ENCODE measurements at places on chromosomes 1 and 21. TPM values are rescaled to one million over a fixed set of nuclear protein-coding genes. Genes with fewer than 3 reads are reported as not detected.

TEDDM1 gene
- not detected for total RNA-seq

KCNK1 gene
- total RNA-seq = not detected

HTR6 gene
- total RNA-seq = not detected

CBR3 gene
- total RNA-seq = not detected

DNA sequence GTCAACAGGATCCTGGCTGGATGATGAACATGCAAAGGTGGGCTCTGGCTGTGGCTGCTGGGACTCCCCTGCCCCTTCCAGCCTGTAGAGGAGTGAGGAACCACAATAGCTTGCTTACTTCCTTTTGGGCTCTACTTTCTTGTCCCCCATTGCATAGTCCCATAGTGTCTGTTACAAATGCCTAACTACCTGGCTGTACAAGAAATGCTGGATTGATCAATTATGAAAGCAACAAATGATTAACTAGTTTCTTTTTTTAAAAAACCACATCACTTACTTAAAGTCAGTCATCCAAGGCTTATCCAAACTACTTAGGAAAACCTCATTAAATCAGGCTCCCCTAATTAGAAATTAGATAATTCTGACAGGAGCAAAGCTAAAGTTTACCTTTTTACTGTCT lies 514.1 kb upstream of the PKN2 start:
- H3K4me1 ChIP-seq = peaks cover 59% of the 10 kb centered on the region
- H3K27ac ChIP-seq = no peak overlapping the region
- DNase-seq = no peak
- H3K36me3 ChIP-seq = no peaks in the 10 kb centered on the region
- no peaks in the 10 kb centered on the region for H3K27me3 ChIP-seq

DNA sequence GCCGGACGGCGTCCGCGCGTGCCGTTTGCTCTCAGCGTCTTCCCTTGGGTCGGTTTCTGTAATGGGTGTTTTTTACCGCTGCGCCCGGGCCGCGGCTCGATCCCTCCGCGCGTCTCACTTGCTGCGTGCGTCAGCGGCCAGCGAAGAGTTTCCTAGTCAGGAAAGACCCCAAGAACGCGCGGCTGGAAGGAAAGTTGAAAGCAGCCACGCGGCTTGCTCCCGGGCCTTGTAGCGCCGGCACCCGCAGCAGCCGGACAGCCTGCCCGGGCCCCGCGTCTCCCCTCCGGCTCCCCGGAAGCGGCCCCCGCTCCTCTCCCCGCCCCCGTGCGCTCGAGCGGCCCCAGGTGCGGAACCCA lies 159.8 kb downstream of the RUNX1 start:
- H3K4me1 ChIP-seq = peaks cover 11% of the 10 kb centered on the region
- peak overlapping the region; percentile 94 for H3K4me3 ChIP-seq
- no peaks in the 10 kb centered on the region for H3K27me3 ChIP-seq
- peak; percentile 9 for DNase-seq

GRCh38 chr1:94199398-94199797 lies 38.0 kb downstream of the ARHGAP29 start:
- H3K4me3 ChIP-seq = no peak overlapping the region
- H3K4me1 ChIP-seq = no peaks in the 10 kb centered on the region
- no peak overlapping the region for H3K27ac ChIP-seq

DNA sequence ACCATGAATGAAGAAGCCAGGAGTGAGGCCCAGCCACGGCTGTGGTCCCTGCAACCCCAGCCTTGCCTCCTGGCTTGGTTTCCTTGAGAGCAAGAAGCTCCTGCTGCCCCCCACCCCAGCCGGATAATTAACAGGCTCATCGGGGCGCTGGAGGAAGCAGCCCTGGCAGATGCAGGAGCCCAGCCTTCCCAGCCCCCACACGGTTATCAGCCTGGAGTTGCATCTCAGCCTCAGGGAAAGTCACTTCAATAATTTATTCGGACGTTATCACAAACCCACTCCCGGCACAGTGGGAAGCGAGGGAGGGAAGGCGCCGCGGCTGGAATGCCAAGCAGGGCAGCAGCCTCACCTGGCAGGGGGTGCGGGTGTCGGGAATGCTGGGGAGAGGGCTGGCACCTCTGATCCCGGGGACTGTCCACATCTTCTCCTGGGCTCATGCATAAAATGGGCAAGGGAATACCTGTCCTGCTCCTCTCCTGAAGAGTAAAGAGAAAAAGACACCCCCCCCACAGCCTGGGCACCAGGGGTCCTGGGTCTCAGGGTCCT lies 43.3 kb upstream of the LRP8 start:
- no peaks in the 10 kb centered on the region for H3K27me3 ChIP-seq
- H3K36me3 ChIP-seq = no peaks in the 10 kb centered on the region
- H3K27ac ChIP-seq = no peak overlapping the region
- H3K4me1 ChIP-seq = peaks cover 26% of the 10 kb centered on the region

GRCh38 chr1:20421441-20421840 lies 64.6 kb downstream of the CAMK2N1 start:
- H3K27me3 ChIP-seq = peaks cover 9% of the 10 kb centered on the region
- no peaks in the 10 kb centered on the region for H3K4me1 ChIP-seq
- H3K36me3 ChIP-seq = no peaks in the 10 kb centered on the region
- no peak overlapping the region for H3K27ac ChIP-seq
